ENCODE measurements at places on chromosomes 2 and 18.

DNA sequence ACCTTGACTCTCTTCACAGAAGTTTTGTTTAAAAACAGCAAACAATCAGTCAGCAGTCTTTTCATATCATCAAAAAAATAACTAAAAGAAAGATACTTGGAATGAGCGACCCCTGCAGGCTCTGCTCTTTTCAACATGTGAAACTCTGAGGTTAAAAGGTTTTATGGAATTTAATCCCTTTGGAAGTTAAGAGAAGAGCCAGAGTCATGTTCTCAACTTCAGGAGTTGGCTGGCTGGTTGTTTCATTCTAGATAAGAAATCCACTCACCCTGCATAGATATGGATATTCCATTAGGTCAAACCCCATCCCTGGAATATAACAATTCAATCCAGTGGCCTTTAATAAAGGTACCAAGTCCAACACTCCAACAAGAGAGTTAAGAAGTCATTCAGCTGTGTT, 115.6 kb upstream of the RMDN2 start:
- DNase-seq: peak; percentile 53

GRCh38 chr2:62966991-62967390, 83.6 kb upstream of the OTX1 start:
- no peak for DNase-seq

DNA sequence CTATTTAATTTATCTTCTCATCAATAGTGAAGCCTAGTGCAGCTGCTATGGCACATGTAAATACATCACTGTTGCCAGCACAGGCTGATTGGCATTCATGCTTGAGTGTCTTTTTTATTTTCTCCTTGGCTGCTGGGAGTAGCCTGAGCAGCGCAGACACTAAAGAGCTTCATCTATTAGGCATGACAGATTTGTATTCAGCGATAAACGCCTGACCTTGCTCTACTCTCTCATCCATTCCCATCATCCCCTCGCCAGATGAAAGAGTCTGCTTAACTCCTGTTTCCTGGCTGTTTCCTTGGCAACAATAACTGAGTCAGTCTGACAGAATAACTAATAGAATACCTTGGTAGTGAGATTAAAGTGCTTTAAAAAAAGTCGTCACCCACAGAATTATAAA, 753.6 kb downstream of the DCC start:
- no peak for DNase-seq

GRCh38 chr2:18213986-18214385, 335.5 kb downstream of the KCNS3 start:
- DNase-seq: no peak

GRCh38 chr2:45578056-45578843, 32.8 kb downstream of the SRBD1 start:
- peak; percentile 48 for DNase-seq

DNA sequence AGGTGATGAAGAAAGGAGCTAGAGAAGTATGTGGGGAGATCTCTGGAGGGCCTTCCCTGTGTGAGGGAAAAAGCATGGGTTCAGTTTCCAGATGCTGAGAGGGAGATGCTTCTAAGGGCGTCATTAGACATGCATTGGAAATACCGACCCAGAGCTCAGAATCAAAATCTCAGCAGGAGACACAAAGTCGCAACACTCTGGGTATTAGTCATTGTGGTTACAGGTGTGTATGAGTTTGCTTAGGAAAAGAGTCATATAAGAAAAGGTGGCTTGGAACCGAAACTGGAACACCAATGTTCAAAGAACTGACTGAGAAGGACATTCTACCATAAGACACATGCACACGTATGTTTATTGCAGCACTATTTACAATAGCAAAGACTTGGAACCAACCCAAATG, 477.1 kb downstream of the FBXO15 start:
- no peak for DNase-seq

- no peak for DNase-seq
Observed at GRCh38 chr18:5309888-5310470, 14.5 kb upstream of the ZBTB14 start.

Data from dermis microvascular lymphatic vessel endothelial cell (primary cell).